Suprapubic skin (tissue), 4 donors: ENCODE measurements at places on chromosomes 5 and 9.
A peak's percentile ranks its signal among the peaks of the same experiment; 100 is the strongest.

DNA sequence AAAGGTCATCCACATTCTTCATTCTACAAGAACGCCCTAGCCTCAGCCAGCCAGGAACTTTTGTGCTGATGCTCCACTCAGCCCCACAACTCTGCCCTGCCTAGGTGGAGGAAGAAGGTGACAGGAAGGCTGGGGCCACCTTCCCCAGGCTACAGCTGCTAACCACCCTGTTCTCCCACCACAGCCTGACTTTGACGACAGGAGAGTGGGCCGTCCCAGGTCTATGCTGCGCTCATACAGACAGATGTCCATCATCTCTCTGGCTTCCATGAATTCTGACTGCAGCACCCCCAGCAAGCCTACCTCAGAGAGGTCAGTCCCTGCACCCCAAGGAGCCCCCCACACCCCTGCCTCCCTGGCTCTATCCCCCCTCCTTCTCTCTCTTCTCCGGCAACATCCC, 28.2 kb upstream of the FOXI1 start:
- no peak for DNase-seq

GRCh38 chr5:178131446-178131996, 707 bp downstream of the RMND5B start:
- no peak for DNase-seq

- peak; percentile 74 for DNase-seq
Observed at GRCh38 chr5:2186472-2187015, 303.8 kb upstream of the IRX4 start.

- no peak for DNase-seq
Observed at GRCh38 chr9:37243588-37244345, 123.4 kb downstream of the ZCCHC7 start.

DNA sequence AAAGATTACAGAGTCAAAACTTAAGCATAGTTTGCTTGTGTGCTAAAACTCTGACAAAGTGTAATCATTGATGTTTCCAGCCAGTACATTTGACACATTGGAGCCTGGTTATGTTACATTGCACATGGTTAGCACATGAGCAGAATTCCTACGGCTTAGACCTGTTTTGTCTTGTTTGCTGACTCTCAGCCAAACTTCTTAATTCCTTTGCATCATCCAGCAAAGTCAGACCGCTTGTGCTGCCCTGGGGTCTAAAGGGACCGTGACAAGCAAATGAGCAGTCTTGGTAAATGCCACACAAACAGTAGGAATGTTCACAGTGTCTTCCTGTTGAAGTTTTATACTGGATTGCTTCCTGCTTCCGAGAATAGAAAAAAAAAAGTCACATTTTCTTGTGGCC, 72.0 kb upstream of the ENTREP1 start:
- no peak for DNase-seq

GRCh38 chr9:116300360-116300870, 146.8 kb downstream of the PAPPA start:
- no peak for DNase-seq

DNA sequence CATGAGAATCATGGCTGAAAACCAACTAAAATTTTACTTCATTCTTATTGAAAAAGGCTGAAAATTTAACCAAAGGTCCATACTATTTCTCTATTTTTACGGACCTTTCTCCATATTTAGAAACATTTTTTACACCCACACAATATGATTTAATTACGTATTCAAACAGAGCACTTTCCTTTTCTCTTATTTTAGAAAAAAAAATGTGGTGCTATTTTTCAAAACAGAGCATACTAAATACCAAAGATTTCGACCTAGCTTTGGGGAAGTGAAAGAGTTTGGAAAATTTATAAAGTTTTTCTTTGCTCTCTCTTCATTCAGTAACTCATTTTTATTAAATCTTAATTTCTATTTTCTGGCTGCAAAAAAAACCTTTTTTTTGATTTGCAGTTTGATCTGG, 38.1 kb downstream of the RNF145 start:
- DNase-seq = no peak

- no peak for DNase-seq
Observed at GRCh38 chr5:77396017-77396416, 96.1 kb downstream of the WDR41 start.

DNA sequence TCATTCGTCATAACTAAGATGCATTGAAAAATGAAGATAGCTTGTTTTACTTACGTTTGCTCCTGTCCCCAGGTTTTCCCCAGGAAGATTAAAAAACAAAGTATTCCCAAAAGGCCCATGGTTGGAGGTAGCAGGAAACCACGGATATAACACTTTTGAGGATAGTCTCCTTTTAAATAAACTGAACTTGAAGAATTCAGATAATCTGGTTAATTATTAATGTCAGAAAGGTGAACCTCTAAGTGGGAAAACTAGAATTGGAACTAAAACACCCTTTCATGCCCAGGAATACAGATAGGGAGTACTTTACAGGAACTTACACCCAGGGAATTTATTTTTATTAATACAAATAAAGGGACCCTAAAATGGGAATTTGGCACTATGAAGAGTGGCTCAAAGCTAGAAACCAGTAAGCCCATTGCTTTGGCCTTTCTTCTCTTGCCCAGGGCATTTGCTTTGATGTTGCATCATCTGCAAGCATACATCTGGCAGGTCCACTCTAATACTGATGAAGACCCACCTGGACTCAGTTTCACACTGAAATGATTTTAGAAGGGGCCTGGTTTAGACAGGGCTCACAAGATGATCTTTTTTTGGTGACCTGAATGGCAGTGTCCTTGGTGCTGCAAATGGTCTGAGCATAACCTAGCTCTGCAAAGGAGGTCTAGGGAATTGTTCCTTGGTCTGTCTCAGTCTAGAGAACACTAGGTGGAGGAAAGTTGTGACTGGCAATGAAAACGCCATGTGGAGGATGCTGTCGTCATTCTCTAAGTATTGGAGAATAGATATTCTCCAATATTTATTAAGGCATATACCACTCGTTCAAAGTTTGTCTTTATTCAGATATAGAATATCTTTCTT, at the start of gene C5:
Gene C5, minus strand, starts transcription at position 148 of the 861 bp plus-strand sequence. Its CDS starts 29 bp downstream, at position 119.
- DNase-seq = no peak

- no peak for DNase-seq
Observed at GRCh38 chr5:60738461-60738860, 38.5 kb upstream of the DEPDC1B start.

DNA sequence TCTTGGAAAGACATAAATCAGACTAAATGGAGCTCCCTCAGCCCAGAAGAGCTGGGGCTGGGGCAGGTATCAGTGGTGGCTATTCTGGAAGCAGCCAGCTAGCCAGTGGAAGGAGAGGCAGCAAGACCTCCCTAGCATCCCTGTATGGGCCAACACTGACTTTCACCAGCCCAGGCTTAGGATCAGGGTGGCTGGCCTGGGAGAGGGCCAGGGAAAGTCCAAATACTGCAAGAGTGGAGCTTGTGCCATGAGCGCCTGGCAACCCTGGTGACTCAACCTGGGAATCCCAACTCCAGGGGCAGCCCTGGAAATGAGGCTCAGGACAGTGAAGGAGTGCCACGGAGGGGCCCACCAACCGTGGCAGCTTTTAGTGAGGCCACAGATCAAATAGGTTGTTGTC, 7.6 kb upstream of the IRF1 start:
- DNase-seq = no peak

DNA sequence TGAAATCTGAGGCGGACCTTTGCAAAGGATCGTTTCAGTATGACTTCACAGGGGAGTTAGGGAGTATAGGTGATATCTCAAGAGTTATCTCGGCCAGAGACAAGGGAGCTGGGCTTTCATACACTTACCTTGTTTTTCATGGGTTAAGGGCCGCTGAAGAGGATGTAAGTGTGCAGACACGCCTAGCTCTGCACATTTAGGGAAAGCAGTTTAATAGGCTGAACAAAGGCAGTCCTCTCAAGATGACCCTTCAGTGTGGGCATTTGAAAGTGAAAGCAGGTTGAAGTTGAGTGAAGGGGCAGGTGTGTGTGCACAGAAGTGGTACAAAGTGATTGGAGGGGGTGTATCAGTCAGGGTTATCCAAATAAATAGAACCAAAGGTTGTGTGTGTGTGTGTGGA, 33.1 kb upstream of the PRXL2C start:
- DNase-seq = no peak

DNA sequence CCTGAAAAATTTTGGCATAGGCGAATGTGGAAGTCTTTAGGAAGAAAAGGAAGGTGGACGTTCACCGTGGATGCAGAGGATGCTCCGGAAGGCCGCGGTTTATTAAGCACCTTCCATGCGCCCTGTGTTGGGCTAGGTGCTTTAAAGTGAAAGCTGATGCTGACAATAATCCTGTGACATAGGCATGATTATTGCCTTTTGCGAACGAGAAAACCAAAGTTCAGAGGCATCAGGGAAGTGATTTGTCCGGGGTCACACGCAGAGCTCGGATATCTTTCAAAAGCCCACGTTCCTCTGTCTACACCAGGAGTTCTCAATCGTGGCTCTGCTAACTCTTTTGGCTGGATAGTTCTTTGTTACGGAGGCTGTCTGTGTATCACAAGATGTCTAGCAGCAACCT, 12.0 kb upstream of the GABRP start:
- DNase-seq = no peak

DNA sequence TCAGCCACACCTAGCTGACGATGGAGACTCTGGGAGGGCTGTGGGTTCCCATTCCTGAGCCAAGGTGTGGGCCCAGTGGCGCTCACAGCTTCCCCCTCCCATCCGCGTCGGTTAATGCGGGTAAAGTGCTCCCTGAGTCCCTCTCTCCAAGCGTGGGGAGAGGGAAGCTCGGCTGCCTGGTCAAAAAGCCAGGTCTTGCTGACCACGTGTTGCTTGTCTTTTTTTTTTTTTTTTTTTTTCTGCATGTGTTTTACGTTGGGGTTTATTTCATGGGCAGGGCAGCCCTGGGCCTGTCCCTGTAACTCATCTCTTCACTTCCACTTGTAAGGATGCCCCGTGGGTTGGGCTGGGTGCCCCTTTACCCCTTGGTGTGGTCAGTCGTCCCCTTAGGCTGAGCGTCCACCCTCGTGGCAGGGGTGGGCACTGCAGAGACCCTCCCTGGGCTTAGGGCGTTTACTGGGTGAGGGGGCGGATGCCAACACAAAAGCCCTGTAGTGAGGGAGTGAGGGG, 11.9 kb downstream of the NKD2 start:
- DNase-seq = no peak

DNA sequence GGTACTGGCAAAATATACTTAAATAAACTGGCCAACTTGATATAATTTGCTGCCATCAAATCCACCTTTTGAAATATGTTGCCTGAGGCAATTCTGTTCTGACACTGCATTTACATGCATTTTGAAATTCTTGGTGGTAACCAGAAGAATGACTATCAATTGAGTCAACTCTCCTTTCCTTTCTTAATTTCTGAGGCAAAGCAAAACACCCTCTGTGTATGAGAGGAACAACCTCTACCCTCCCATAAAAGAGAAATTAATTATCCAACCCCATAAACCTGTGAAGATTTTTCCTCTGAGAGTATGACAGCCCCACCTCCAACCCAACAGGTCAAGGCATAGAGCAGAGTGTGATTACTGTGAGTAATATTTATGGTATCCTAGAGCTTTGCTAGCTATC, 286.8 kb downstream of the NR2F1-AS1 start:
- no peak for DNase-seq

- DNase-seq = no peak
Observed at GRCh38 chr9:126275386-126276001, 51.1 kb upstream of the MVB12B start.

DNA sequence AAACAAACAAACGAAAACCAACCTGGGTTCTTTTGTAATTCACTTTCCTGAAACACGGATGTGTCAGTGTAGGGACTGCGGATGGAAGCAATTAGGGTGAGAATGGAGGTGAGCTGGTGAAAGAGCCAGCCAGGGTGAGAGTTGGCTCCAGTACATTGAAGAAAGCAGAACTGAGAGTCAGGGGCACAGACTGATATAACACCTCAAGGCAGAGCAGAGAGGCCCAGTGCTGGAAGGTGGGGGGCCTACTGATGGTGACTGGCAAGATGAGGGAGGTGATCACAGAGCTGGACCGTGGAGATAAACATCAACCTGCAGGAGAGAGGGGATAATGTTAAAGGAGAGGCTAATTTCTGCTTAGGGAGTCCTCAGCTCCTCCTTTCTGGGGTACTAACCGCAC, 221.1 kb downstream of the MAN2A1 start:
- DNase-seq = no peak

DNA sequence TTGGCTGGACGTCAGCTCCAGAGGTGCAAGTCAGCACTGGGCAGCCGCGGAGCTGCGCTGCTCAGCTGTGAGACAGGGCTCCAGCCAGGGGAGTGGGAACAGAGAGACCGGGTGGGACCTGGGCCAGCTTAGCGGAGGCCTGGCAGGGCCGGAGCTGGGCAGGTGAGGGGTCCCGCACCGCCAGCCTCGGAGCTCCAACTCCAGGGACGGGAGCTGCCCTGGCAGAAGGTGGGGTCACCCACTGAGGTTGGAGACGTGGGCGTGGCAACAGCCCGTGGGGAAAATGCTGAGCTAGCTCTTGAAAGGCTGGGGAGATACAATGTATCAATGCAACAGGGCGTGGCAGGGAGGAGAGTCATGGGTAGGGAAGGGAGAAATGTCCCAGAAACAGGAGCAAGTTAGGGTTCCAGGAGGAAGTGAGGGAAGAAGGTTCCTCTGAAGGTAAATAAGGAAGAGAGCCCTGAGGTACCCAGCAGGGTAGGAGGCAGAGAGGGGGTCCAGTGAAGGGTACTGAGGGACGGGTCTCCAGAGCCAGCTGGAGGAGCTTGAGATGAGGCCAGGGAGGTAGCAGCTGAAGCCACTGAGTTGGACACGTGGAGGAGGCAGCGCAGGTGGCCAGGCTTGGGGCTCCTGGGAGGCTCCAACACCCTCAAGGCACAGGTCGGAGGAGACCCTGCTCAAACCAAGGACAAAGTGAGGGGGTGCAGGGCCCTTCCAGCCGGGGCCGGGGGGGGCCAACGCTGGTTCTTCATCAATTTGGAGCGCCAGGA, 736 bp upstream of the NKD2 start:
- DNase-seq = peak; percentile 67

DNA sequence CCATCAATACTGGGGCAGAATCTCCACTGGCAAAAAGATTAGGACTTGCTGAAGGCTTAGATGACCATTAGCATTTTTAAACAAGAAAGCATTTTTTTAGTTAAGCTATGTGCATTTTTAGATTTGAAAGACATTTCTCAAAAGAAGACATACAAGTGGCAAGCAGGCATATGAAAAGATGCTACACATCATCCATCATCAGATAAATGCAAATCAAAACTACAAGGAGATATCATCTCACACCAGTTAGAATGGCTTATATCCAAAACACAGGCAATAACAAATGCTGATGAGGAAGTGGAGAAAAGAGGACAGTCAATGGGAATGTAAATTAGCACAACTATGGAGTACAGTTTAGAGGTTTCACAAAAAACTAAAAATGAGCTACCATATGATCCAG, 195.6 kb upstream of the TNC start:
- no peak for DNase-seq

DNA sequence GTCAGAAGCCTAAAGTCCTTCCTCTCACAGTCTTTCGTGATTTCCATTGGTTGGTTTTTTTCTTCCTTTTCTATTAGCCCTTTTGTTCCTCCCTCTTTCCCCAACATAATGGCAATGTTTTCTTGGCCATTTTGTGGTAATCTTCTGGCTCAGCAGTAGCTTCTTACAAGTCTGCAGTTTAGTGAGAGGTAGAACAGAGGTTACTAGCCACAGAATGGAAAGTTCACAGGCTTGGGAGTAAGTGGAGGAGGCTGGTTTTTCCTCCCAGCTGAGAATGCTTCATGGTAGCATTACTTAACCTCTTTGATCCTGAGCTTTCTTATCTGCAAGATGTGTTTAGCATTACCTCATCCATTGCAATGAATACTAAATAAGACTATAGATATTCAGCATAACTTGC, 346.9 kb downstream of the NFIB start:
- DNase-seq = no peak

GRCh38 chr9:97846347-97846746, 6.7 kb upstream of the FOXE1 start:
- no peak for DNase-seq
